ENCODE measurements at places on chromosomes 3 and 15.

DNA sequence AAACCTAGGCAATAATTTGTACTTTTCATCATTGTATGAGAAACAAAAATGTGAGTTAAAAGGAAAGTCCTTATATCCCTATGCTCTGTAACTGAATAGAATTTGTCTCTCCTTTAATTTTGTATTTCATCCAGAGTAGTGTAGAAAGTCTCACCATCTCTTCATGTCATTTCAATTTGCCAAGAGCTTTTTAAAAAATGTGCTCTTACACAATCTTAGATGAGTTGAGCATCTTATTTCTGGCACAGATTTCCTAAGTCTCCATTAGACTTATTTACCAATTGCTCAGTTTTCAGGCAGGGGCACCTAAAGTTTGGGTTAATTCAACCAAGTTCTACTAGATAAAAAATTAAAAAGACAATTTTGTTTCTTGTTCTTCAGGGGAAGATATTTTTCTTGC is 201.5 kb upstream of the RBMS3 start:
- DNase-seq = no peak

DNA sequence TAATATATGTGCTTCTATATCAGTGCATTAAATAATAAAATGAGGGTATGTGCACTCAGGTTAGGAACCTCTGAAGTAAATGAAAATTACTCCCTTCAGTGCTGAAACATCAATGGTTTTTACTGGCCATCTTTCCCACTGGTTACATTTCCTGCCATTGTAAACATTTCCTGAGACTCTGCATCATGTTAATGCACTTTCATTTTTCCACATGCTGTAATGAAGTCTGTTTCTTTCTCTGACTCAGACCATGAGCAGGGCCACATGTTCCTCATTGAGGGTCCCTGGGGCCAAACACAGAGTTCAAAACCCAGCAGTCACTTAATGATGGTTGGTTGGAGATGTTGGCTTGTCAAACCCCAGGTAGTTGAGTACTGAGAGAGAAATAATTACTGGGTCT is 15.3 kb downstream of the FAM3D start:
- no peak for DNase-seq

DNA sequence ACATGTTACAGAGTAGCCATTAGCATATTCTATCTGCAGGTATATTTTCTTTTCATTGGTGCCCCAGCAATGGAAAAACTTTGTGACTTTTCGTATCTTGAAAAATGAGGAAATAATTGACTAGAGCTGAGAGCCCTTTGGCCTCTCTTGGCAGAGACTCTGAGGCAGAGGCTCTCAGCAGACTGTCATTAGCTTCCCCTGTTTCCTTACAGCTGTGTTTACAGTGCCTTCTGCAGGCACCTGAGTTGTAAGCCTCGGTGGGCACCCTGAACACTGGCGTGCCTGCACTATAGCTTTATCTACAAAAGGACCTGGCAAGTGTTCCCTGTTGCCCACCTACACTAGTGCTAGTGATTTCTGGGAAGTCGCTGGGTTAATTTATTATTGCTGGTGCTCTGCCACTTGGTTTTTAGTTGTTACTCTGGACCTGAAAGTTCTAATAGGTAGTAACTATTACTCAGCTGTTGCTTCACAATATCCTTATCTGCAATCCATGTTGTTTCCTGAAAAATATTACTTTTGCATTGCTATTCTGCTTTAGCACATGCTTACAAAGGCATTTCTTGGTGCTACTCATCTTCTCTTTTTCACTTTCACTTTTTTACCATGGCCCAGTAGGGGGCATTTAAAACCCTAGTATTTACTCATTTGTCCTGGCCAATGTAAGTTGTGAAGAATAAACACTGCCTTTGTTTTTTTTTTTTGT is 7.8 kb upstream of the GPR171 start:
- DNase-seq = no peak

- DNase-seq = no peak
These were observed 249.9 kb downstream of the ROBO1 start for GRCh38 chr3:79517766-79518413.

- DNase-seq = no peak
These were observed 793 bp downstream of the APOD start for GRCh38 chr3:195582947-195583346.

GRCh38 chr15:91253605-91254004 is 153.5 kb downstream of the SV2B start:
- no peak for DNase-seq

DNA sequence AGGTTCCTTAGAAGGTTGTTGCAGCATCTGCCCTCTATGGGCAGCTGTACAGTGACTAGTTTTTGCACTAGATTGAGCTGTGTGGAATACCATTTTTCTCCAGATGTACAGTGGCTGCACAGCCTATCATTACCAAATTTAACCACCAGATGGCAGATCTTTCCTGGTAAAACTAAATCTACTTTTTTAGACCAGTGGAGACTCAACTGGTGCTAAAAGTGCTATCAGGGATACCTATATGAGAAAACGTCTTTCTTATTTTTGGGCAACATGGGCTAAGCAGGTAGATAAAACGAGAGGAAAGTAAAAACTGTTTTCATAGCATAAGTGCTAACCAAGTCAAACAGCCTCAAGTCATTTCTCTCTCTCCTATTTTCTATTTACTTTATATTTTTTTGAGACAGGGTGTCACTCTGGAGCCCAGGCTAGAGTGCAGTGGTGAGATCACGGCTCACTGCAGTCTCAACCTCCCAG is 21.2 kb downstream of the IGSF10 start:
- peak; percentile 26 for DNase-seq

DNA sequence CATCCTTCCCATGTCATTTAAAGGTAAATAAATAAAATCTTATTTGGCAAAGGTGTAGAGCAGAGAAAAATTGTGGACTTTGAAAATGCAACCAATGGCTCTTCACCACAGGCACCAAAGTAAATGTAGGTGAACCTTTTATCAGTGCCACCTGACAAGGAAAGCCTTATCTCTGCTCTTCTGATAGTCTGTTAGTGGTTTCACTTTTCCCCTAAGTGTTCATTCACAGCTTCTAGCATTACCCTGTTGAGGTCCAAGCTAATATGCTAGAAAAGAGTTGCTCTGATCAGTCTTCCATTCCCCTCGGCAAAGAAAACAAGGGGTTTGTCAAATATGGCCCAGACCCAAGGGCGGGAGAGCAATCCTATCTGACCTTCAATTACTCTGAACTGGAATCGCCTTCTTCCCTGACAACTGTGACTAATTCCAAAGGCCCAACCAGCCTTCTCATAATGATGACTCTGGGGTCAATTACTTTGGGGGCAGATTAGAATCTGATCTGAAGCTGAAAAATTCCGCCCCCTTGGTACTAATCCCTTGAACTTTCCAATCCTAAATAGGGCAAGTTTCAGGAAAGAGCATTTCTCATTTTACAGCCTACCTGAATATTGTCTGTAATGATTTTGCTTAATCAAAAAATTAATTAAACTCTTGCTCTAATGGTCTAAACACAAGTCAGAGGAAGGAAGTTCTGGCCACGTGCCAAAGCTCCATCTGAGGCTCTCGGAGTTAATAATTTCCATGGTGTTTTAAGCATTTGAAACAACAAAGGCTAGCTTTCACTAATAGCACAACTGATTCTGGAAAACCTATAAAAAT is 52.4 kb downstream of the SETMAR start:
- DNase-seq = no peak
